ENCODE measurements at places on chromosomes 16 and 17. TPM values are rescaled to one million over a fixed set of nuclear protein-coding genes. Genes with fewer than 3 reads are reported as not detected.

Gene CALCOCO2
- 53.7 TPM for total RNA-seq

Gene TVP23C
- 11.1 TPM for total RNA-seq

DNA sequence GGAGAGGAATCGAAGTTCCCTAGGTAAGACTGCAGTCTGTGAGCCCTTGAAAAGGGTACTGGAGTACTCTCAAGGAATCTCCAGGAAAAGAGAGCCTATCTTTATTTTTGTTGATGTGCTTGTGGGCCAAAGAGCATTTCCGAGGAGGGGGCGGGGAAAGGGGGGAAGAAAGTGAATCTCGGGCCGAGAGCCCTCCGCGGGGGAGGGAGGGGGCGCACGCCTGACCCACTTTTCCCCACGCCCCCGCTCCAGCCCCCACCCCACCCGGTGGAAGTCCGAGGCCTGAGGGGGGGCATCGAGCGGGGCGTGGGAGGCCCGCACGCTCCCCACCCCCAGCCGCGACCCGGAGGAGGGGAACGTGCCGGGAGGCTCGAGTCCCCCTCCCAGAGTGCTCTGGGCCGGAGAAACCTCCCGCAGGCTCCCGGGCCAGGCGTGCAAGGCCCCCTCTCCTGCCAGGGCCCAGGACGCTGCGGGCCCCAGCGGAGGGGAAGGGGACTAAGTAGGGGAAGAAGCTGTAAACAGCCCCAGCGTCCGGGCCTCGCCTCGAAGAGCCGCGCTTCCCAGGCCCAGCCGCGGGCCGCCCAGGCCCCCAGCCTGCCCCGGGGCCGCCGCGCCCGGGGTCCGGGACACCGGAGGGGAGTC, 444 bp downstream of the HELZ start:
- DNase-seq, result no peak

GRCh38 chr16:22924492-22924891, 110.5 kb downstream of the HS3ST2 start:
- no peak for DNase-seq

GRCh38 chr17:37701496-37701898, 43.4 kb downstream of the HNF1B start:
- peak; percentile 40 for DNase-seq

DNA sequence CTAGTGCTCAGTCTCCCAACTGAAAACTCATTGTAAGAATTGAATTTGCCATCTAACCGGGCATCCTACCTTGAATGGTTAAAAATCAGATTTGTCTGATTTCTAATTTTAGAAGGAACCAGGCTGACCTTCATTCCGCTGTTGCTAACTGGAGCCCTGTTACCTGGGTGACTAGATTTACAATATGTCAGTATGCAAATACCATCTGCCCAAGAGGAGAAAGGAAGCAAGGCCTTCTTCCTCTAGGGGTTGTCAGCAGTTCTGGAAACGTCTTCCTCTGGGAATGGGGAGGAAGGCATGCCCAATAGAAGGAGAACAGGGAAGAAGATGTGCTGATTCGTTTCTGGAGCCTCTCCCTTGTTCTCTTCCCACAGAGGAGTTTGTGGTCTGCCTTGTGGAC, 137.9 kb downstream of the PITPNC1 start:
- DNase-seq, result no peak

GRCh38 chr17:33680472-33680871, 387.4 kb upstream of the ASIC2 start:
- DNase-seq, result no peak

DNA sequence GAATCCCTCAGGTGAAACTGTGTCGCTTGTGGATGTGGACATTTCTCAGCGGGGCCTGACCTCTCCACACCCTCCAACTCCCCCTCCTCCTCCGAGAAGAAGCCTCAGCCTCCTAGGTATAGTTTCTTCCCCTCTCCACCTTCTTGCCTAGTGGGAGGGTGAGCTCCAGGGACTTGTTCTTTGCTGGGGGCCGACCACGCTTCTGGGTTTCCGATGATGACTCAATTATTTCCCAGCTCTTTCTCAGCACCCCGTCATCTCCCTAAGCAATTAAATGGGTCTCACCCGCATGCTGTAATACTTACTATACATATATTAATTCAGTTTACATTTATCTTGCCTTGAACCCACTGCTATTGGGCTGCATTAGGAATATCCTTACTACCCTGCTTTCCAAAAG, 13.1 kb downstream of the SOCS7 start:
- DNase-seq, result no peak

GRCh38 chr17:44780161-44780560, 21.4 kb downstream of the ADAM11 start:
- no peak for DNase-seq

DNA sequence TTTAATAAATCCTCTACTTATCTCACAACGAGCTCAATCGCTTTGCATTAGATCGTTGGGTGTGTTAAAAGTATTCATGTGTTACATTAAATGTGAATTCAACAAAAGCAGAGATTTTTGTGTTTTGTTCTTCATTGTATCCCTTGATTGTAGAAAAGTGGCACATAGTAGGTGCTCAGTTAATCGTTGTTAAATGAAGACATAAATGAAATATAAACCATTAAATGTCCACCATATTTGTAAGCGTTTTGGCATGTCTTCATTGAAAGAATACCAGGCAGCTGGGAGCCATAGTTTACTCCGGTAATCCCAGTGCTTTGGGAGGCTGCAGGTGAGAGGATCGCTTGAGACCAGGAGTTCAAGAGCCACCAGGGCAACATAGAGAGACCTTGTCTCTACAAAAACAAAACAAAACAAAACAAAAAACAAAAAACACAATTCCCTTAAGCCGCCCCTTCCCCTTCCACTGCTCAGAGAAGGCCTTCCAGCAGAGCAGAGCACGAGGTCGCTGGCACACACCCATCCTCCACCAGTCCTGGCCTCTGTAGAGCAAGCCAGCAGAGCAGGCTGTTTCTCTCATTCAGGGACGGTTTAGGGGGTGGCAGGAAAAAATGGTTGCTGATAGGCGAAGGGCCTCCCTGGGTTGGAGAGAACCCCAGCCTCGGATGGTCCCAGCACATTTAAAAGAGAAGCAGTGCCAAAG, 673 bp upstream of the CHD9 start:
- DNase-seq, result no peak

GRCh38 chr17:82876602-82877379, 37.0 kb upstream of the ZNF750 start:
- no peak for DNase-seq
